Stimulated activated CD4-positive, alpha-beta T cell treated with anti-CD3 and anti-CD28 coated beads, Interleukin-15, amount 100 ng/mL, for 1 hour (primary cell): ENCODE measurements at places on chromosomes 1 and 21.

DNA sequence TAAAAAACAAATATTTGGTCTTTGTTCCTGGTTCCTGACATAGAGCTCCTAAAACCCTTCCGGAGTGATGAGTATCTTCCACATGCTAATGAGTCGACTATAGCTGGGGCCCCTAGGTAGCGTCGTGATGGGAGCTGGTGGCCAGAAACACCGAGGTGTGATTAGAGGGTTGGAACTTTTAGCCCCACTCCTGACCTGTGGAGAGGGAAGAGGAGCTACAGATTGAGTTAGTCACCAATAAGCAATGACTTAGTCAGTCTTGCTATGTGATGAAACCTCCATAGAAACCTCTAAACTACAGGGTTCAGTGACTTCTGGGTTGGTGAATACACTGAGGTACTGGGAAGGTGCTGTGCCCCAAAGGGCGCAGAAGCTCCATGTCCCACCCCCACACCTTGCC is 30.1 kb upstream of the PLD5 start:
- DNase-seq, result no peak

DNA sequence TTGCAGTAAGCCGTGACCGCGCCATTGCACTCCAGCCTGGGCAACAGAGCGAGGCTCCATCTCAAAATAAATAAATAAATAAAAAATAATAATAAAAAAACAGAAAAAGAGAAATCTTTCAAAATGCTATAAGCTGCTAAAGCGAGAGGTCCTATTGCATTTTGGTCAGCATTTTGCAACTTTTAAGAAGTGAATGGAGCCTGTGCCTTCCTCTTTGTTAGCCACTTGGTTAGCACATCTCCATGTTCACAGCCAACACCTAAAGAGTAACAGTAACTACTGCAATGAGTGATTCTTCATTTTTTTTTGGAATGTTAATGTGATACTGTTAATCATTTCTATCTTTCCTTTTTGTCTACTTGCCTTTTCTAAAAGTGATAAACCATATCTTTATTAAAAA is 80.6 kb downstream of the ERG start:
- no peak for DNase-seq

GRCh38 chr21:25827513-25827912 is 92.7 kb downstream of the GABPA start:
- DNase-seq, result no peak

DNA sequence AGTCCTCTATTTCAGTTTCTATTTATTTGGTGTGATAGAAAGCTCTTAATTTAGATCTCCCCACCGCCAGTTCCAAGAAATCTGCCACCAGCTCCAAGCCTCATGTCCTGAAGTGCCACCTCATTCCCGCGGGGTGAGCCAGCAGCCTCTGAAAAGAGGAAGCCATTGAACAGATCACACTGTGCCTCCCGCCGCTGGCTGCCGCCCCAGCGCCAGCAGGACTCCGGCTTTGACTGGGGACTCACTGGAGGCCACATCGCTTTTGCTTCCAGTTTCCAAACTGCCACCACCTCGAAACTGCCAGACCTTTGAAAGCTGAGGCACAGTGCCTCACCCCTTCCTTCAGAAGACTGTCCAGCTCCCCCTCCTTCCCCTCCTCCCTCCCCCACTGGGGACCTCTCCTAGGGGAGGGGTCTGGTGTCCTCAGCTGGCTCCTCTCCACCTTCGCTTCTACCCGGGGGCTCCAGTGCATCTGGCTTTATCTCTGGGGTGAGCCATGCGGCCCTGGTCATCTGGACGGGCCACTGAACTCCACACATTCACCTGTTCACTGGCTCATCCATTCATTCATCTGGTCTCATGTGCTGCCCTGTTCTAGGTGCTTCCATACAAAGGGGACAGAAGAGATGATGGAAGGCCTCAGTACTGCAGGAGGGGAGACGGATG is 58.9 kb downstream of the VPS26C start:
- no peak for DNase-seq

- no peak for DNase-seq
Measured at GRCh38 chr1:102742426-102742825, 365.9 kb downstream of the COL11A1 start.

GRCh38 chr1:29782846-29783507 is 546.7 kb downstream of the PTPRU start:
- DNase-seq, result no peak

GRCh38 chr1:205245096-205245495 is 17.4 kb downstream of the TMCC2 start:
- no peak for DNase-seq

- no peak for DNase-seq
Measured at GRCh38 chr21:29667651-29668050, 272.1 kb downstream of the GRIK1 start.

DNA sequence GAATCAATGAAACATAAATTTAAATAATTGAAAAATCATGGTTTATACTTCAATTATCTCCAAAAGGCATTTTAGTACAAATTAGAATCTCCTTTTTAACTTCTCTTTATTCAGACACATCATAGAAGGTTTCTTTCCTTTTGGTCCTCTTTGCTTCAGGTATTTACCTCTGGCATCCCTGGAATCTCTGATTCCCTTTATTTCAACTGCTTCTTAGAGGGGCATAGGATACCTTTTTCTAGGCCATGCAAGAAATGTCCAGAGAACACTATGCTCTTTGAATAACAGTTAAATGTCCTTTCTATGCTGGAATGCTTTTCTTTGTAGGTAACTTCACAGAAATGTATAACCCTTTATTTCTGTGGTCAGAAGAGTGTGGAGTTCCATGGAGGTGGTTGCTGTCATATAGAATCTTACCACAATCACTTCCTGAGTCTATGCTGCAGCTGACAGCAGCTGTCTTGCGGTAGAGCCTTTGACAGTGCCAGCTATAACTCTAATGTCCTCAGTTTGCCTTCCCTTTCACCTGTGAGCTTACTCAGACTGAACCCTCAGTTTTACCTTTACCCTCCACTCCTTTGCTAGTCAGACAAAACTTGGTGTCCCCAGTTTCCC is 8.6 kb downstream of the LAMC2 start:
- no peak for DNase-seq

GRCh38 chr1:205593532-205593931 is 38.3 kb downstream of the ELK4 start:
- DNase-seq, result no peak

GRCh38 chr1:158979229-158979628 is 30.5 kb upstream of the IFI16 start:
- DNase-seq, result no peak

DNA sequence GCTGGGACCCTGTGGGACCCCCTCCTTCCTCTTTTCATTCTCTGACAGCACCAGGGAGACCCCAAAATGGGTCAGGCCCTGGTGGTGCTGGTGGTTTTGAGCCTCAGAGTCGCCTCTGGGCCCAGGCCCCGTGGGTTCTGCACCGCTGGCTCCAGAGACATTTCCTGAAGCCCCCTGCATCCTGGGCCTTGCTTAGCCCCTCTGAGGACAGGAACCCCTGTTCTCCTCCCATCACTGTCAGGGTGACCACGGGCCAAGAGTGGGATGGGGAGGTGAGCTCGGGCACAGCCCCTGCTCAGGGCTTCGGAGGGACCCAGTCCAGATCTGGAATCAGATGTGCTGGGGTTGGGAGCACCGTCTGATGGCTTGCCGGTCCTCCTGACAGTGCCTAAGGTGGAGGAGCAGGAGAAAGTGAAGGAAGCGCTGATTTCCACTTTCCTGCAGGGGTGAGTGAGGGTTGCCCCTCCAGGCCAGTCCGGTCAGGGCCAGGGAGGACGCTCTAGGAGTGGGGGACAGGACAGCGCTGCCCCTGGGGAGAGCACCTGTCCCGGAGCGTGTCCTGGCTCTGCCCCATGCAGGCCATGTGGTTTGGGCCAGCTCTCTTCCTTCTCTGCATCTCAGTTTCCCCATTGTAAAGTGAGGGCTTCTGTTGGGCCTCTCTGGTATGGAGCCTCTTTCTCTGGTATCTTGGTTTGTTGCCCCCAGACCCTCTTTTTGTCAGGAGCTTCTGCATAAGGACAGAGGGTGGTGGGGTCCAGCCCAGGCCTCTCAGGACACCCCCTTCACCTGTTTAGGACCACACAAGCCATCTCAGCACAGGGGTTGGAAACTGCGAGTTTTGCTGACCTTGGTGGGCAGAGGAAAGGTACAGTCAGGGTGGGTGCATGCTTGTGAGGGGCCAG is 71.0 kb downstream of the TRIM11 start:
- no peak for DNase-seq

GRCh38 chr1:24906760-24907490 is 23.2 kb downstream of the RUNX3 start:
- no peak for DNase-seq
